ENCODE measurements at places on chromosomes 5 and 9.

DNA sequence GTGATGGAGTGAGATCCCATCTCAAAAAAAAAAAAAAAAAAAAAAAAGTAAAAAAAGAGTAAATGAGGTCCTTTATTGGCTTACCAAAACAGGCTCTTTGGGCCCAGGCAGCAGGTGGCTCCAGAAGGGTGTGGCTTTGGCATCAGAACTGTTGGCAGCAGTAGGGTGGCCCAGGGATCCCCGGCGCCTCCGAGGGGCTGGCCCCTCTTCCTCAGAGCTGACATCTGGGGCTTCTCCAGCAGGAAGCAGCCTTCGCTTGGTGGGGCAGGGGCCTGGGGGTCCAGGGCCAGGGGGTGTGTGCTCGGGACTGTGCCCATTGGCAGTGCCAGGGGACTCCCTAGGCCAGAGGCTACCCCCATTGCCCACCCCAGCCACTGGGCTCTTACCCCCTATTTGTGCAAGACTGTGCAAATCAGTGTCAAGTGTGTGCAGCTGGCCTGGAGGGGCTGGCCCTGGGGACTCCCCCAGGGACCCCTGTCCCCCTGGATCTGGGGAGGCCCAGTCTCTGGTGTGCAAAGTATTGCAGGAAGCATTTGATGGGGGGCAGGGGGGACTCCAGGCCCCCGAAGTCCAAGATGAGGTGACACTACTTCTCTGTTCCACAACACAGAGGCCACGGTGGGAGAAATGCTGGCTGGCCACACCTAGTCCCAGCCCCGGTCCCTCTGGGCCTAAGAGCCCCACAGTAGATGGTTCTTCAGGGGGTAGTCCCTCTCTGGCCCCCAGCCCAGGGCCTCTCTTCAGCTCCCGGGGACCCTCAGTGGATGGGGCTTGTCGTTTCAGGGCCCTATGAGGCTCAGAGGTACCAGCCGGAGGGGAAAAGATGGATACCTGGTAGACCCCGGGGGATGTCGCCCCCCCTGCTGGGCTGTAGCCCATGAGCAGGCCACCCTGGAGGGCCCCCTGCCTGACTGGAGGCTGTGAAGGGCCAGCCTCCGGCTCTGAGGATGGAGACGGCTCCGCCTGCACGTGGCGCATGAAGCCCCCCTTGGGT lies 4.7 kb upstream of the STOML2 start:
- no peak for DNase-seq

- no peak for DNase-seq
Measured at GRCh38 chr9:81517954-81518353, 171.4 kb downstream of the TLE1 start.

DNA sequence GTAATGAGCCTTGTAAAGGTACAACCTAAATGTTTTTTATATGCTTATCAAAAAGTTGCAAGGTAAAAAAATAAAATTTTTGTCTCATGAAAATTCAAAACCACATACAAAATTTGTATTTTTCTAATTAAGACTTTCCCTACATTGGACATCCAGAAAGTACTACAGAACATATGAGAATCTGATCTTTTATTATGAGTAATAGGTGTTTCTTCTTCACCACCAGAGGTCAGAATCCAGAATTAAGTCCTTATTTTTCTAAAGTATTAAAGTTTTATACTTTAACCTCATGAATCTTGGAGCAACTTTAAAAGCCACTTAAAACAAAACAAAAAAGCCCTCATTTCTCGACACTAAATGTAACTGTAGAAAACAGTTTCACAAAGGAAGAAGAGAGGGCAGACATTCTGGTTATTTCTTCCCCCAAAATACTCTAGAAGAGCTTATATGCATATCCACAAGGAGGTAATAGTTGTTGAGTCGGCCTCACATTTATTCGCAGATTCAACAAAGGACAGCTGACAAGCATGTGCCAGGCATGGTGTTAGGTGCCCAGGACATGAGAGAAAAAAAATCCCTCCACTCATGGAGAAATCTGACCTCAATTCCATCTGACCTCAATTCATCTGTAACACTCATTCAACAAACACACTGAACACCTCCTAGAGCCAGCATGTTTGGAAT lies 69.3 kb downstream of the MLLT3 start:
- no peak for DNase-seq

DNA sequence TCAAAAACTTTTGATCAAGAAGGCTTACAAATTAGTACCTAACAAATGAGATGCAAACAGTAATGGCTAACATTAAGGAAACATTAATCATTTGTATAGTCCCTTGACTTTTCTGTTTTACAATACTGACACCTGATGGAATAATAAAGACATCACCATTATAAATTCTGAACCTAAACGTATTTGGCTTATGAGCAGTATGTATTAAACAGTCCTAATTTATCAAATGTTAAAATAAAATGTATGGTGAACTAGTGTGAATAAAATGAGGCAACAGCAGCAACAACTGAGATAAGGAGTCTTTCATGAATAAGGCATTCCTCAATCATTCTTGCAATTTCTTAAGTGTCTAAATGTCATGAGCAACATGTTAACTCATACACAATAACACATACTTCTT lies 6.0 kb downstream of the PUM3 start:
- peak; percentile 35 for DNase-seq

DNA sequence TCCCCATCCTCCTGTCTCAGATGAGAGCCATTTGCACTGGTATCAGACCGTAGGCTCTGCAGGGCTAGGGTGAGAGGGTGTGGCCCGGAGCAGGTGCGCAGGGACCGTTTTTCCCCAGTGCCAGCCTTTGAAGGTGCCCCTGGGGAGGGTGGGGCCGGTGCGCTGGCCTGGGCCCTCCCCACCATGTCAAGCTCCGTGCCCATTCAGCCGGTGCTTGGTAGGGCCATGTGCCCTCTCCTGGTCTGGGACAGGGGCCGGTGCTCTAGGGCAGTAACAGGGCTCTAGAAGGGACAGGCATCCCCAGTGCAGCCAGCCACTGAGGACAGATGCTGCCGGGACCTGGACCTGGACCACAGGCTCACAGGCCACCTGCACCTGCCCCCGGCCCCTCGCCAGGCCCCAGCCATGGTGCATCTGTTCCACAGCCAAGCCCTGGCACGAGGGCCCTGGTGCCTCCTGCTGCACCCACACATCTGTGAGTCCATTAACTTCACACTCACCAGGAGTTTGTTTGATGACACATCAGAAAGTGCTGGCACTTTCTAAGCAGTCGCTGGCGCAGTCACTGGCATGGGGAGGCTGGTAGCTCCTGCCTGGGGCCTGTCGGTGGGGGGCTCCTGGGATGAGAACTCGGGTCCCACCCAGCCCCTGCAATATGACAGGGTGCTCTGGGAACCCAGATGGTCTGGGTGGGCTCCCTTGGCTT lies 5.0 kb upstream of the QRFP start:
- no peak for DNase-seq

GRCh38 chr9:79246170-79246569 lies 325.6 kb upstream of the TLE4 start:
- DNase-seq, result no peak

Data from tongue (tissue), 3 donors.